DMS 273 treated with DMSO at 0.1 percent for 48 hours (cell line): ENCODE measurements at places on chromosomes 12 and 14.
A peak's percentile ranks its signal among the peaks of the same experiment; 100 is the strongest.

- DNase-seq = no peak
Measured at GRCh38 chr14:101359221-101360053, 201.9 kb upstream of the DIO3 start.

DNA sequence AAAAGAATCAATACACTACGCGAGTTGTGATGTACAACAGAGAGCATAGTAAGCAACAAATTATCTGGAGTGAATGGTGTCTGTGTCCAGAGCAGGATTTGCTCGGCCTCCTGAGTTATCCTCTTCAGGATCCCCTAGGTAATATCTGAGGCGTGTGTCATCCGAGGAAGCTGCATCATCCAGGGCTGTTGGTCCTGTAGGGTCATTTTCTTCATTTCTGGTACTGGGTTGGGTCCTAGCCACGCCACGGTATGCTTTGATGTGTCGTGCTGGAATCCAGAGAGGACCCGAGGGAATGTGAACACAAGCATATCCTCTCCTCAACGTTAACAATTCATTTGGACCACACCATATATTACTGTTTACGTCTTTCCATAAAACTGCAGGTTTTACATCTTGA is 19.0 kb upstream of the CLEC4E start:
- DNase-seq = no peak

DNA sequence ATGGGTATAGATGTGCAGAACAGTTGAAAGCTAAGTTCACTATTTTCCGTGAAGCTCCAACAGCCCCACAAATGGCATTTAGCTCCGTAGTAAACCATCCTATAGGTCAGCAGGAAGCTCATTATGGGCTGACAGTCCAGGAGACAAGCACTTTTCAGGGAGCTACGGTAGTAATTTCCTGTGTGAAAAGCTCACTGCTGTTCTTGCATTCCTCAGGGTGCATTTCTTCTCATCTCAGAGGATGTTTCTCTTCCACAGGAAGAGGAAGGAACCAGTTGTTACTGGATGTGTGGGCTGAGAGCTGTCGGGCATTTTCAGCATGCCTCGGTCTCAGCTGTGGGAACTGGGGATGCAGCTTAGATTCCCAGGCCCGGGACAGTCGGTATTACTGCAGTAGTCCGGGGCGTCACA is 72.8 kb downstream of the GALNT4 start:
- DNase-seq = no peak

DNA sequence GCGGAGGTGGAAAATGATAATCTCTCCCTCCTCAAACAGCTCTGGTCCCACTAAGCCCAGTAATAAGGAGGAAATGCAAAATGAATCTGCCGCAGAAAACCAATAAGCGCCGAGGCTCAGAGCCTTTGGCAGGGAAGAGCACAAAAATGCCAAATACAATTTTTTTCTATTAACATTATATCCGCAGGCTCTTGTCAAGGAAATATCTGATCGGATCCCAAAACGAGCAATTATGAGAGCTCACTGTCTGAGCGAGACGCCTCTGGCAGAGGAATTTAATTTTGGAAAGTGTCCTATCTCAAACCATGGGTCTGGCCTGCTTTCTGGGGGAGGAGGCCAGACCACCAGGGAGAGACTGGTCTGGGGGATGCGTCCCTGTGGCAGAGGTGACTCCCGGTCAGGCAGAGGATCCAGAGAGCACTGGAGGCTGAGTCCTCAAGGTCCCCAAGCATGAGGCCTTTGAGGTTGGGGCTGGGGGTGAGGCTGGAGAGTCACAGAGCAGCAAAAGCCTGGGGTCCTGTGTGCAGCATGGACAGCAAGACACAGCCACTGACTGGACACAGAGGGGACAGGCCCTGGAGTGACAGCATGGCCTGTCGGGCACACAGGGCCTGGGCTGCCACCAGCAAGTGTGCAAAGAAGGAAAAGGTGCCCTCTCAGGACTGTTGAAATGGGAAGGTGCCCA is 342.8 kb upstream of the SFSWAP start:
- DNase-seq = no peak

DNA sequence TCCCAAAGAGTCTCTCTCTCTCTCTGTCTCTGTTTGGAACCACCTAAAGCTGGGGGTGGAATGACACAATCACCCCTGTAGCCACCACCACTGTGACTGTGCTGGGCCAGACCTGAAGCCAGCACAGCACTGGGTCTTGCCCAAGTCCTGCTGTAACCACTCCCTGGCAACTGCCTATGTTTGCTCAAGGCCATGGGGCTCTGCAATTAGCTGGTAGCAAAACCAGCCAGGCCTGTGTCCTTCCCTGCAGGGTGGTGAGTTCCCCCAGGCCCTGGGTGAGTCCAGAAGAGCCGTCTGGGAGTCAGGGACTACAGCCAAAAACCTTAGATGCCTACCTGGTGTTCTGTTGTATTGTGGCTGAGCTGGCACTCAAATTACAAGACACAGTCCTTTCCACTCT is 50.8 kb downstream of the DGLUCY start:
- DNase-seq = no peak

DNA sequence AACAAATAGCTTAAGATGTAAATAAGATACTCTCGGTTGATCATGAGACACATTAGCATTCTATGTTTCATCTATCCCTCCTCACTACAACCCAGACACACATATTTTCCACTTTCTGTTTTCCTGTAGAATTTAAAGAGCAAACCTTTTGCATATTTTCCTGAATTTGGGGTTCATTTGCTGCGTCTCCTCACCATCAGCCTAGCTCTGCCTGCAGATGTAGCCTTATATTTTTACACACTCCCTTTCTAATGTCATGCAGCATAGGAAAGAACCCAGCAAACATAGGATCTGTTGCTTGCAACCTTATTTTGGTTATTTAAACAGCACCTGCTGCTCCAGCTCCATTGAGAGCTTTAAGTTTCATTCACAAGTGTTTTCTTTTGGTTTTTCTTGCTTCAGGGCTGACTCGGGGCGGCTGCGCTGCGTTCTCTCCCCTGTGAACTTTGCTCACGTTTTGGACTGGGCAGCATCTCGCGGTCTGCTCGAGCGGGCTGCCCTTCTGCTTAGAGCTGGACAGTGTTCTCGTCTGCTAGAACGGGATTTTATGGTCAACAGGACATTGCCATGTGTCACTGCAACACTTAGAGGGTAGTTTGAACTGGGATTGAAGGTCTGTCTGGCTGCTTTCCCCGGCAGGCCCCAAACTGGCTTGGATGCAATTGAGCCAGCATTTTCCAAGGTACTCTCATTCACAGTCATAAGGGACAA is 57.8 kb upstream of the VRK1 start:
- DNase-seq = no peak

GRCh38 chr14:22887260-22887989 is 4.4 kb downstream of the REM2 start:
- DNase-seq = peak; percentile 43

GRCh38 chr14:68749487-68750475 is 43.1 kb downstream of the ZFP36L1 start:
- no peak for DNase-seq

DNA sequence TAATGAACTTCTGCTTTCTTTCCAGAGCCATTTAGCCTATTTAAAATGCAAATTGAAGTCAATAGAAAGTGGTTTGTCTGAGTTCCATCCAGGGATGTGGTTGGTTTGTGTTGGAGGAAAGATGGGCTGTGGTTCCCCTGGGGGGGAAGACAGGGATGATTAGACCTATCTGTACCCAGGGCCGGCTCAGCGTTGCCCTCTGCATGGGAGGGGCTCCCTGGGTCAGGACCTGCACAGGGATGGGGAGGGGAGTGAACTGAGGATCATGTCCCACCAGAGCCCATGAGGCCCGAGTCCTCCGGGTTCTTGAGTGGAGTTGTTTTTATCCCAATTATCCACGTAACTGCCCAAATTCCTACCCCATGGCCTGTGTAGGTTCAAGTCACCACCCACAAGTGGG is 76.9 kb upstream of the SFSWAP start:
- no peak for DNase-seq

- DNase-seq = peak; percentile 56
Measured at GRCh38 chr14:76337635-76338545, 38.0 kb upstream of the ESRRB start.

- peak; percentile 44 for DNase-seq
Measured at GRCh38 chr14:68137704-68138619, 318.4 kb downstream of the RAD51B start.

DNA sequence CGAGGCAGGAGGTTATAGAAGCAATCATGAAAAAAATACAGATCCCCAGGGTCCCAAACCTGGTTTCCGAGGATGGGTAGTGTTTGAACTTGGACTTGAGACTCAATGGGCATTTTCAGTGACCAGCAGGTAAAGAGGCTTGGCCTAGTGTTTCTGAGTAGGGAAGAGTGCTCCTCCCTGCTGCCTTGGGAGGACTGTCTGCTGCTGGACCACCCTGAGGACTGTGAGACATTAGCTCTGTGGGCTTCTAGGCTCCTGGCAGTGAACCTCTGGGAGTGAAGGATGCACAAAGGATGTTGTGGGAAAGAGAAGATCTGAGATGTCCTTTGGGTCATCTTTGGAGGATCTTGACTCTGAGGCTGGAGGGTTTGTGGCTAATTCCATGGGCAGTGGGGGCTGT is 30.5 kb downstream of the ANKRD9 start:
- no peak for DNase-seq
